ENCODE measurements at places on chromosomes 6 and 20.

GRCh38 chr20:59139998-59140397 is 23.6 kb upstream of the ZNF831 start:
- no peak for DNase-seq

DNA sequence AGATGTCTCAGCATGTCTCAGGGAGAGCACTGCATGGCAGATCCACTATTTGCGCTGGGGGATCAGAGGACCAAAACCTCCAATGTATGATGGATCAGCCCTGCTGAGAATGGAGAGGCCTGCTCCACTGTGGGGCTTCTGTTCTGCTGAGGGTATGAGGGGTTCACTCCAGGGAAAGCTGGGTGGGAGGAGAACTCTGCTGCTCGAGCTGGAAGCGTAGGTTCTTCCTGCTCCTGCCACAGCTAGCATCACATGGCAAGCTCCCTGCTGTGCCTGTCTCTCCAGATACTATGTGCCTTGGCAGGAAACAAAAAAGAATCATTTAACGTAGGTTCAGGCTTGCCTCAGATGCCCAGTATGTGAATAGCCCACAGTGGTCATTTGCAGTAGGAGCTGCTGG is 105.8 kb downstream of the EPM2A start:
- no peak for DNase-seq

DNA sequence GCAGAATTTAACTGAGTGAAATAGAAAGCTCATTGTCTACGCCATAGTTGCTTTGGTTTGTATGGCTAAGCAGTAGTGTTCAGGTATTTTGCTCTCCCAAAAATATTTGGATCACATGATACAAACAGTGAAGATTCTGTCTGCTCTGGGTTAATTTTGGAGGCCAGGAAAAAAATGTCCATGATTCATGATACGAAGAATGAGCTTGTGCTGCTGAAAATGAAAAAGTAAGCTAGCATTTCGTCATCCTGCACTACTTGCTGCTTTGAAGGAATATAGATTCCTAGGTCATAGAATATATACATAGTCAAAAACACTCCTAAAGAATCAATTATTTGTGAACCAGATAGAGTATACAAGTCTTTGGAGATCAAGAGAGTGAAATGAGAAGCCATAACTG is 8.3 kb downstream of the WRNIP1 start:
- no peak for DNase-seq

DNA sequence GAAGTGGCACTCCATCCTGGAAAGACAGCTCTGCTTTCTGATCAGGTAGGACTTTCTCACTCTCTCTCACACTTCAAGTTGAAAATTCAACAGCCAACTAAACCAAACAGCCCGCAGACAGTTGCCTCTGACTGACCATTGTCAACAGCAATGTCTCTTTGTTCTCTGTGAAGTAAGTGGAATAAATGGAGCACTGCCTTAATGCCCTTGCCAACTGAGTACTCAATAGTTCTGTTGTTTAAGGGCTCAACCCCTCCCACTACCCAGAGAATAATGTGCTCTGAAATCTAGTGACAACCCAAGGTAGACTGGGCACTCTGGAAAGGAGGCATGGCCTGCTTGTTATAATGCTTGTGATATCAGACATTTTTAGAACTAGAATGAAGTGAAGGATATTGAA is 16.8 kb upstream of the BCLAF1 start:
- no peak for DNase-seq

DNA sequence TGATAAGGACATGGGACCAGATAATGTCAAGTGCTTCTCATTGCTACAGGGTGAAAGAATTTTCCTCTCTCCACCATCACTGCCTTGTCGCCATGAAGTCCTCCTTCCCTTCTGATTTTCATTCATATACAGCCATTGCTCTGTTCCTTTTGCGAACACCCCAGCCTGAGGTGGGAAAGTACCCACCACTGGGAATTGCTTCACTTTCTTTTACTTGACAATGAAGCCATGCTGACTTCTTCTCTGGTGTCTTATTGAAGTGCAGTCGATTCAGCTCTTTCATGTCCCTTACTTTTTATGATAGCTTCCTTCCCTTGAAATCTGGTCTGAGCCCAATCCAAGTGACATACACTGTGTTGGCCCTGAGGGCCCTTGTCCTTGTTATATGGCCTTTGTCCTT is 16.2 kb downstream of the DAAM2 start:
- DNase-seq: no peak

Measured in stimulated activated CD4-positive, alpha-beta T cell treated with anti-CD3 and anti-CD28 coated beads, Interleukin-1b, Interleukin-23, amount 100 ng/mL, for 4 hours (primary cell).